ENCODE measurements at places on chromosomes 6 and 20.

DNA sequence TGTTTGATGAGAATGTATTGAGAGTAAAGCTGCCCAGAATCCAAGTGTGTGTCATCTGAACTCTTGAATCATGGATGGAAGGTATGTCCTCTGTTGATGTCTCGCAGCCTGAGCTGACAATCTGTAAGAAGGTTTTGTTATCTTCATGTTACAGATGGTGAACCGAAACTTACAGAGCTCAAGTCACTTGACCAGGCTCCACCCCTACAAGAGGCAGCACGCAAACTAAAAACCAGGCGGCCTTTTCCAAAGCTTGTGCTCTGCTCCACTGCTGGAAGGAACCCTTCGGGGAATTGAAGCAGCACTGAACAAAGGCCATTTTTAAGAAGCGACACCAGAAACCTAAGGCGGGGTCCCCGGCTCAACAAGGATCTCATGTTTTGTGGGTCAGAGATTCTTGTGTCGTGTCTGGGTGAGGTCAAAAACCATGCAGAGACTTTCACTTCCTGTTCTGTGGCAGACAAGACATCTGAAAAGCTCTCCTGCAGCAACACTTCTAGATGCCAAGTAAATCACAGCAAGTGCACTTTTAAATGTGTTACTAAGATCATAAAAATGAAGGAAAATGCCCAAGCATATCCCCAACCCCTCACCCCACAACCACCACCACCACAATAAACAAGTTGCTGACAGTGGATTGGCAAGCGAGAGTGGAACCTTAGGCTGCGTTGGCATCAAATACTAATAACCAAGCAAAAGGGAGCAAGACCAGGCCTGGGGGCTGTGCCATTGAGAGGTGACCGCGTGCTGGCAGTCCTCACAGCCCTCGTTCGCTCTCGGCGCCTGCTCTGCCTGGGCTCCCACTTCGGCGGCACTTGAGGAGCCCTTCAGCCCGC is 27.3 kb downstream of the NQO2 start:
- no peak for DNase-seq

DNA sequence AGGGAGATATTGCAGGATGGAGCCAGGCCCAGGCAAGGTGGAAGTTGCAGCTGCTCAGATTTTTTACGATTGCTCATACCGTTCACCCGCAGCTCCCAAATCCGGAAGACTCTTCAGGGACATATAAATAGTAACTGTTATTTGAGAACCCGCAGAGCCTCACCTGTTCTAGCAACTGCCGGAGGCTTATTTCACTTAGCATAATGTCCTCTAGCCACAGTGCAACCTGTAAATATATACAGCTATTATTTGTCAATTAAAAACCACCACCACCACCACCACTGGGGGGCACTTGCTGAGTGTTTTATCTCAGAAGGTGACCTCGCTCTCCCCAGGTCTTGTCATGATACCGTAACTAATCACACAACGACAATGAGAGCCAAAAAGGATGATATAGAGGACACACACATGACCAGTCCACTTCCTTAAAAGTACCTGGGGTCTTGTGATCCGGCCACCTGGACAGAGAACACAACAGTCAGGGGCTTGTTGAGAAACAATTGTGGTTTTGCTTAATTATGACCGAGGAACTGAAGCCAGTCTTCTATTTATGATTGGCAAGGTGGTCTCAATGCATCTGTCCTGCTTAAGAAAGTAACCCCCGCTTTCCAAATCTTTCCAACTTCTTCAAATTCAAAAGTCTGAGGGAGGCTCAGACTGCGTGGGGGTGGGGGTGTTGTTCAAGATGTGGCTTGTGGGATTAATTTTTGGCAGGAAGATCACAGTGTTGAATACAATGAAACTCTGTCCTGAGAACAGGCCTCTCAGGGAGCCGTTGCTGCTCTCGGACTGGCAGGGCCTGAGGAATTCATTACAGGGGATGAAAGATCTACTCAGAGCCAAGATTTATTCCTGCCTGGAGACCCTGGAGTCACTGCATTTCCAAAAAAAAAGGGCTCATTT is 107.7 kb upstream of the PRND start:
- peak; percentile 80 for DNase-seq

- DNase-seq, result no peak
Measured at GRCh38 chr6:125190667-125191066, 37.1 kb downstream of the TPD52L1 start.

- no peak for DNase-seq
Measured at GRCh38 chr6:167651318-167652041, 175.2 kb upstream of the AFDN start.

DNA sequence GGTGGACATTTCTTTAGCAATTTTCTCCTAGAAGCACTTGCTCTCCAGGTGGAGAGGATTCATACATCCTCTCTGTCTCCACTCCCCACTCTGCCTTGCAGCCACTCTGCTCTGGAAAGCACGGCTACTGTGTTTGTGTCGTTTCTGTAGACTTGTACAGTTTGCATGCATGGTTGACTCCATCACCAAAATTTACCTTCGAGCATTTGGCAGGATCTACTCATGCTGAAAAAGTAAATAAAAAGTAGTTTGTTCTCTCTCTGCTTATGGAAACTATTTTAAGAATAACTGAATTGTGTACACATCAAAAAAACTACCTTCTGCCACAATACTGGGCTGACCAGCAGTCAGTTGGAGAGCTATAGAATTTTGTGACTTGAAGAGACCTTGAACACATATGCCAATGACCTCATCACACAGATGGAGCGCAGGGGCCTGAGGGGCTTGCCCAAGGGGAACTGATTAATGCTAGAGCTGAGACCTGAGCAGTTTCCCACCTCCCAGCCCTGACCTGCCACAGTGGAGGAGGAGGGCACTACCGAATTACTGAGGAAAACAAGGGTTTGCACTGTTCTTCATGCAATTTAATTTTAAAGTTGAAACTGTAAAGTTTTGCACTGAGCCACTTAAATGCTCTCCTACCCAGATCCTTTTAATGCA is 33.7 kb upstream of the FOXQ1 start:
- no peak for DNase-seq

GRCh38 chr6:80077067-80077466 is 29.4 kb upstream of the BCKDHB start:
- DNase-seq, result no peak

GRCh38 chr6:161061576-161061975 is 70.0 kb downstream of the MAP3K4 start:
- no peak for DNase-seq

DNA sequence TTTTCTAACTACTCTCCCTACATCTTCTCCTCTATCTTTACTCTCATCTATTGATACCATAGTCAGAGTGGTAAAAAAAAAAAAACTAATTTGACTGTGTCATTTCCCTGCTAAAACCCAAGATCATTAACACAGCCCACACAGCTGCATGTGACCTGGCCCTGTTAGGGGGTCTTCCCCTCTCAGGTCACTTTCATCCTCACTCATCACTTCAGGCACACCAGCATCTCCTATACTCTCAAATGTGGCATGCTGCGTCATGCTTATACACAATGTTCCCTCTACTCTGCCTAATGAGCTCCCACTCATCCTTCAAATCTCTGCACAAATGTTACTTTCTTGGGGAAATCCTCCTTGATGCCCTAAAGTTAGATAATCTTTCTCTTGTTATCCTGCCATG is 86.8 kb downstream of the CDK19 start:
- DNase-seq, result no peak

DNA sequence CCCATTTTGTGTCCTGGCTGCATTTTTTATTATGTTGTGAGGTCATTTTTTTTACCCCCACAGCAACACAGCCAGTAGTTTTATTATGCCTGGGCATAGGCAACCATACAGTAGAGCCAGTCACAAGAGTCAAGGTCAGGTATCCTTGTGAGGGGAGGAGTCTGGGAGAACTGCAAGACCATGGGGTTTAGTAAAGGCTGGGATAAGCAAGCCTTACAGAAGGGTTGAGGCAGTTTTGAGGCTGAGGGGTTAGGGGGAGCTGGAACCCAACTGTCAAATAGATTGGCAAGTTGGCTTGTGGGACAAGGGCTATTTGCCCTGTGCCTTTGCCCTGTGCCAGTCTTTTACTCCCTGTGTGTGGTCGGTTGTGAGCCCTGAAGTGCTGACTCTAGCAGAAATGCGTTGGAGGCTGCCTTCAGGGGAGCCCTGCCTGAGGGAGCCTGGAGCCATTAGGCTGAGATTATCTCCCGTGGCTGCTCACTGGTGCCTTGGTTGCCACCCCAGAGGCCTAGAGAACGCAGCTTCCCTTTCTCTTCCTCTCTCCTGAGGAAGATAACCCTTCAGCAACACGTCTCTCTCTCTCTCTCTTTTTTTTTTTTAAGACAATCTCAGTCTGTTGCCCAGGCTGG is 31.1 kb downstream of the RALY start:
- no peak for DNase-seq

DNA sequence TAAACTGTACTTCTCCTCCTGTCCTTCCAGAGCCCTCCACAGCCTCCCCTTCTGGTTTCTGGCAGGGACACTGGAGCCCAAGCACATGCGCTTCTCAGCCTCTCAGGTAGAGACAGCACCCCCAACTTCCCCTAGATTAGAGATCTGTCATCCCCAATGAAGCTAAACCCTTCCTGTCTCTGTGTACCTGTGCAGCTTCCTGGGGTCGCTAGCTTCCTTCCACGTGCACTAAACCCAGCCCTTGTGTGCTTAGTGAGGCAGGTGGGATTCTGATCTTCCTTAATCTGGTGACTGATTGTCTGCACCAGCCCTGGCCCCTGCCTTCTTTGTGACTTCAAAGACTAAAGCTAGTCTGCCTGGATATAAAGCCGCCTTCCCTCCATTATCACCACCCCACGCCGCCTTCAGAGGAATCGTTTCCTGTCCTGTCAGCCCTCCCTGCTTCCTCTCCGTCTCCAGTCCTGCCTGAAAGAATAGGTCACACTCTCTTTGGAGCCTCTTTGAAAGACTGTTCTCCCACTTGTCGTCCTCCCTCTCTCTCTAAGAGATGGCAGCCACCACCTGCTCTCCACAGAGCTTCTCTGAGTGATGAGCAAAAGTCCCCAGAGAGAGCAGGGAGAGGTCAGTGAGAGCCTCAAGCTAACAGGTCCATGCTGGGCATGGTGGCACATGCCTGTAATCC is 27.5 kb downstream of the CAPN11 start:
- DNase-seq, result no peak

DNA sequence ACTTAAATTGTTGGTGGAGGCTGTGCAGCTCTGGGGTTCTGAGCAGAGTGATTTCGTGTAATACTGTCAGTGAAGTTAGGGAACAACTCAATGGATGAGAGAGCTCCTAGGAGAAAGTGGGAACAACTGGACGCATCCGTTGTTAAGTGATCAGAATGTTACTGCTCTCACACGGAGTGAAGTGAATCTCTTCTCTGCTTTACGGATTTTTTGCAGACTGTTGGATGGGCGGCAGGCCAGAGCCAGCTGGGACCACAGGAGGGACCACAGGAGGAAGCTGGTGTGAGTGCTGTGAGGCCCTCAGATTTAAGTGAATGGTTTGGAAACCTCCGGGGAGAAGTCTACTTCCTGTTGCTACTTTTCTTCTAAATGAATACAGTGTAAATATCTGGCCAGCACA is 23.7 kb upstream of the PPP1R14C start:
- no peak for DNase-seq

GRCh38 chr6:39086294-39086693 is 28.7 kb downstream of the SAYSD1 start:
- no peak for DNase-seq

DNA sequence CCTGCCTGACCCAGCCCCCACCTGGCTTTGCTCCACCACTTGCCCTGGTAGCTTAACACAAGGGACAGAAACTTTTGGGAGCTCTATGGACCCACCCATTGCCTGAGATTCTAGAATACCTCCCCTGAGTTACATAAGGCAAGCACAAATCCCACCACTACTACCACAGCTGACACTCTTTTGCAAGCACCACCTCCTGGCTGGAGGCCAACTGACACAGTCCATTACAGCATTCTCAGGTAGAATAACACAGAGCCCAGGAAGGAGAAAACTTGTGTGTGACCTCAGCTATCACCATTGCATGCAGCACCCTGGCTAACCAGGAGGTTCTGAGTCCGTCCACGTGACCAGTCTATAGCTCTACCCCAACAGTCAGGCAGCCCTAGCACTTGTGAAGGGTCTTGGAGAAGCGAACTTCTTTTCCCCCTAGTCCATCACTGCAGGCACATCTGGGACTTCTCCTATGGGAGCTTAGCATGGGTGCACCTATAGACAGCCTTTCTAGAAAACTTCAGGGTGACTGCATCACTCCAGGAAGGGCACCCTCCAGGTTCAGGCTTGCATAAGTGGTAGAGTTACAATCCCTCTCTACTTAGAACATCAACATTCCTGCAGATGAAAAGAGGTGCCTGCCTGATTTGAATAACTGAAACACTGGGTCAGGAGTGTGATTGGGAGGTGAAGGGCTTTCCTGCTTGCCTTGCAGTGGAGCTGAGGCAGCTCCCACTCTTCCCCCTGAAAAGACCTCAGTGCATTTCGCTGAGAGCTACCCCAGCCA is 30.1 kb downstream of the CITED2 start:
- DNase-seq, result peak; percentile 35

Measured in MCF 10A (cell line).